AG09319 (cell line): ENCODE measurements at places on chromosomes 6 and 20.

DNA sequence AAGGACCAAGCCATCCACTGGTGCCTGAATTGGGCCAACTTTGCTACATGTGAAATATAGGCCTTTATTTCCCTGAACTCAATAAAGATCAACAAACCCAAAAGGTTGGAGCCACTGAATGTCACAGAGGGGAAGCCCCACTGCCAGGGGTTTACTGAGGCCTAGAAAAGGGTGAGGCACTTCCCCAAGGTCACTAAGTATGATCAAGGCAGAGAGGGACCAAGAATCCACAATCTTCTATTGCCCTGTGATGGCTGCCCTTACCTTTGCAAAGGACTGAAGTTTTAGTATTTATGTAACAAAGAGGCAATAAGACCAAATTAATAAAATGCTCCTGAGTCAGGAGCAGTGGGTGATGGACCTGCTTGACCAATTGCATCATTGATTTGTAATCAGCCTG lies 18.0 kb downstream of the TREM1 start:
- no peak for DNase-seq

GRCh38 chr6:157982102-157982562 lies 469 bp downstream of the SYNJ2 start:
- no peak for DNase-seq

DNA sequence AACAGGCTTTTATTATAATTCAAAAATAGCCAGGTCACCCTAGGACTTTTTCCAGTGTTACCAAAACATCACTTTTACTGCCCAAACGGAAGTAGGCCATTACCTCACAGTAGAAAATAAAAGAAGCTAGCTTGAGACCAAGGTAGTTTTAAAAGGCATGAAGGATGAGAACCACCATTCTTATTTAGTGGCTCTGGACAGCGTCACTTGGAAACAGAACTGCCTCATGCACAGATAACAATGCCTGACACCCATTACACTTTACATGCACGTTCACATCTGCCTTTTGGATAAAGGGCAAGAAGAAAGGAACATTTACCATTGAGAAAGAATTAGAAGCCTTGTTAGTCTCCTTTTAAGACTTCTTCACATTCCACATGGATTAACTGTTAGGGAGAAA lies 1.9 kb upstream of the PAQR8 start:
- DNase-seq: no peak

DNA sequence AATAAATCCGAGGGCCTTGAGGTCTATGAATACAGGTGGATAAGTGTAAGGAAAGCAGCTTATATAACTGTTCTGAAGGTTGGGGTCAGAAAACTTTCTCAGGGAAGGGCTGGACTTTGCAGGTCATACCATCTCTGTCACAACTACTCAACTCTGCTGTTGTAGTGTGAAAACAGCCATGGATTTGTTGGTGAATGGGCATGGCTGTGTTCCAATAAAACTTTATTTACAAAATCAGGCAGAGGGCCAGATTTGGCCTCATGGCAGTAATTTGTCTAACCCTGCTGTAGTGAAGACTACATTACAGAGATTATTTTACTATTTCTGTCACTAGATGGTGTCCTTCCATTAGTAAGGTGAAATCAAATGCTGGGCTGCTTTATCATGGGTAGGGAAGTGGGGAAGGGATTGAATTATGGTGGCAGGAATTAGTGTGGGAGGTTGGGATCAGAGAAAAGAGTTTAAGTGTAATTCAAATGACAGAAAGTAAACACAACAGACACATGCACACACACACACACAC lies 409.6 kb upstream of the CHD6 start:
- DNase-seq: no peak

DNA sequence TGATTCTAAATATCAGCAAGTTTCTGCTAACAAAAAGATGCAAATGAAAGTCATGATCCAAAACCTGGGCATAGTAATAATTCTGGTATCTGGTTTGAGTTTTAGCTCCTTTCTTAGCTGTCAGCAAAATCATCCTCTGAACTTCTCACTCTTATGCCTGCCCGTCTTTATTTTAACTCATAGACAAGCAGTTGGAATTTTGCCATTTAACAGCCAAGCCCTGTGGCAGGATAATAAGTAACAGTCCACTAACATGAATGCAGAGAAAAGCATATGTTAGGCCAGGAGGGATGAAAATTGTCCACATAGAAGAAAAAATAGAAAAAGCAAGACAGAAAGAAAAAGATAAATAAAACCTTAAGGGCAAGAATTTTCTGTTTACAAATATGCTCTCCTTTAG lies 170.0 kb upstream of the LAMA2 start:
- no peak for DNase-seq

DNA sequence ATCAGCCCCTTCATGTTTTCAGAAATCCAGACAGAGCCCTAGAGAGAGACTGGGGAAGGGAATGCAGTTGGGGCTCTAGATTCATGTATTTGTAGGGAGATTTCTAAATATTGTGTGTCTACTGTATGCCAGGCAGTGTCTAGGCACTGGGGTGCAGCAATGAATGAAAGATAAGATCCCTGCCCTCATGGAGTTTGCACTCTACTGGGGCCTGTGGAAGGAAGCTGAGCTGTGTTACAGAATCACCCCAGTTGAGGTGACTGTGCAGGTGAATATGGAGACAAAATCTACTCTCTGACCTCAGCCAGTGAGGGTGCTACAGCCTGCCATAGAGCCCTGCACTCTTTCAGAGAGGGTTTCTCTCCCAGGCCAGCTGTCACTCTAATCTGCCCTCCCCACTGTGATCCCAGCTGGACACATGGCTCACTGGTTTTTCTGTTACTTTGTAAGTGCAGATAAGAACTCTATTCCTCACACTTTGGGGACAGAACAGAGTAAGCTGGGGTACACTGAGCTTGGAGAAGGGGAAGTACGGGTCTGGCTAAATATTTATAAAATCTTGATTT lies 69.2 kb upstream of the E2F3 start:
- DNase-seq: no peak
